ENCODE measurements at places on chromosomes 4 and X. TPM values are rescaled to one million over a fixed set of nuclear protein-coding genes. Genes with fewer than 3 reads are reported as not detected.

Gene PARM1
- 0.73 TPM for total RNA-seq

Gene MAGEA4
- not detected for total RNA-seq

Gene MXRA5
- total RNA-seq = 1.3 TPM

Gene PPBP
- total RNA-seq = not detected

Gene TCEAL7
- total RNA-seq = 18.9 TPM

Gene TMEM185A
- 28.5 TPM for total RNA-seq

Gene GAGE1
- not detected for total RNA-seq

- H3K27me3 ChIP-seq = peaks cover 96% of the 10 kb centered on the region
- no peak for DNase-seq
- peaks cover 36% of the 10 kb centered on the region for H3K4me1 ChIP-seq
- H3K36me3 ChIP-seq = peaks cover 14% of the 10 kb centered on the region
Observed at GRCh38 chr4:41746025-41746439, 2.5 kb downstream of the PHOX2B start.

DNA sequence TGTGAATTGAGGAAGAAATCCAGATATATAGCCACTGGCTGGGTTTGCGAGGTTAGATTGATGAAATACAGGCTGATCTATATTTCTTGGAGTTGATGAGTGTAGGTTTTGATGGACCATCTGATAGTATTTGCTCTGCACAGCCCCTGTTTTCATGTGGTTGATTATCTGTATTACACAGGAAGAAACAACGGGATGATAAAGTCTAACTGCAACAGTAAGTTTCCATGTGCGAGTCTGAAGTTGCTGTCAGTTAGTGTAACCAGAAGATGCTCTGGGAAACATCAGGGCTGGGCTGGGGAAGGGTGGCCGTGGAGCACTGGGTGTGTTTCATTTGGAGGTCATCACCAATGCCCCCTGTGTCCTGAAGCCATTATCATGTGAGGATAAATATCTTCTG lies 148.4 kb upstream of the SFRP2 start:
- no peaks in the 10 kb centered on the region for H3K36me3 ChIP-seq
- H3K27ac ChIP-seq = no peak overlapping the region
- H3K27me3 ChIP-seq = no peaks in the 10 kb centered on the region
- H3K4me1 ChIP-seq = peaks cover 62% of the 10 kb centered on the region

GRCh38 chr4:38674258-38675144 lies 10.5 kb downstream of the KLF3 start:
- peaks cover 81% of the 10 kb centered on the region for H3K4me1 ChIP-seq
- DNase-seq = no peak
- peaks cover 4% of the 10 kb centered on the region for H3K36me3 ChIP-seq
- H3K4me3 ChIP-seq = peak overlapping the region; percentile 77
- peak overlapping the region; percentile 3 for H3K27ac ChIP-seq
- H3K27me3 ChIP-seq = no peaks in the 10 kb centered on the region

- no peaks in the 10 kb centered on the region for H3K36me3 ChIP-seq
- no peak overlapping the region for H3K4me3 ChIP-seq
- DNase-seq = no peak
- peaks cover 19% of the 10 kb centered on the region for H3K4me1 ChIP-seq
Observed at GRCh38 chr4:2066571-2067445, 7.7 kb downstream of the NAT8L start.

DNA sequence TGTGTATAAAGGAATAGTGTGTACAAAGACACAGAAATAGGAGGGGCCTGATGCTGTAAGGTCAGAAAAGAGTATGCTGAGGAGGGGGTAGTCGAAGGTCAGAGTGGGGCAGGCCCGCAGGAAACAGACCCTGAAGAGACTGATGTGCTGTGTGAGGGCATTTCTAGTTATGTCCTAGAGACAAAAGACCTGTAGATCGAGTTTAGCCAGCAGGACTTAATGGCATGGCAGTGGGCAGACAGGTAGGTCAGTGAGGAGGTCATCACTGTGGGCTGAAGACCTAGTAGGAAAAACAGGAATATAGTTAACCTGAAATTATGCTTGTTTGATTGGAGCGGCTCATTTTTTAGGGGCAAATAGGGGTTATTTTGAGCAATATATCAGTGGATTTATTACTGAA lies 57.1 kb downstream of the KIAA0232 start:
- peaks cover 25% of the 10 kb centered on the region for H3K36me3 ChIP-seq
- H3K4me1 ChIP-seq = peaks cover 15% of the 10 kb centered on the region
- peak overlapping the region; percentile 38 for H3K27ac ChIP-seq
- no peak overlapping the region for H3K4me3 ChIP-seq

GRCh38 chr4:20393486-20394100 lies 141.9 kb downstream of the SLIT2 start:
- no peaks in the 10 kb centered on the region for H3K36me3 ChIP-seq
- no peaks in the 10 kb centered on the region for H3K4me1 ChIP-seq
- H3K27ac ChIP-seq = no peak overlapping the region
- no peaks in the 10 kb centered on the region for H3K27me3 ChIP-seq
- no peak overlapping the region for H3K4me3 ChIP-seq
- no peak for DNase-seq

GRCh38 chrX:25018682-25019081 lies 2.9 kb upstream of the ARX start:
- no peak overlapping the region for H3K27ac ChIP-seq
- peaks cover 49% of the 10 kb centered on the region for H3K4me1 ChIP-seq
- peaks cover 98% of the 10 kb centered on the region for H3K27me3 ChIP-seq
- no peak for DNase-seq
- no peaks in the 10 kb centered on the region for H3K36me3 ChIP-seq

DNA sequence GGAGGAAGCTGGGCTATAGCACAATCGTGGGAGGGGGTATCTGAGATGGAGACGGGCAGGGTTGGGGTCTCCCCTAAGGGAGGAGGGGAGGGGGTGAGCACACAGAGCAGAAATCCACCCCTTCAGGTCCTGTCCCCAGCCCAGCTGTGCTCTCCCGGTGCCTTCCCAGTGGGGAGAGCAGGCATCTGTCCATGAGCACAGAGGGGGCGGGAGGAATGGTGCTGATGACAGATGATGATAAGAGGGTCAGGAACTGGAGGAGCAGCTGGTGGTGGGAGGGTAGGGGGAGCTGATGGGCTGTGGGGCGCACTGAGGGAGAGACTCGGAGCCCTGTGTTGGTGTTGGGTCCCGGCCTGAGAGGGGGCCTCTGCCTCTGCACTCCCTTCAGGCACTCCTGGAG lies 8.6 kb downstream of the ATP2B3 start:
- DNase-seq = no peak
- H3K4me1 ChIP-seq = peaks cover 4% of the 10 kb centered on the region
- no peaks in the 10 kb centered on the region for H3K36me3 ChIP-seq

DNA sequence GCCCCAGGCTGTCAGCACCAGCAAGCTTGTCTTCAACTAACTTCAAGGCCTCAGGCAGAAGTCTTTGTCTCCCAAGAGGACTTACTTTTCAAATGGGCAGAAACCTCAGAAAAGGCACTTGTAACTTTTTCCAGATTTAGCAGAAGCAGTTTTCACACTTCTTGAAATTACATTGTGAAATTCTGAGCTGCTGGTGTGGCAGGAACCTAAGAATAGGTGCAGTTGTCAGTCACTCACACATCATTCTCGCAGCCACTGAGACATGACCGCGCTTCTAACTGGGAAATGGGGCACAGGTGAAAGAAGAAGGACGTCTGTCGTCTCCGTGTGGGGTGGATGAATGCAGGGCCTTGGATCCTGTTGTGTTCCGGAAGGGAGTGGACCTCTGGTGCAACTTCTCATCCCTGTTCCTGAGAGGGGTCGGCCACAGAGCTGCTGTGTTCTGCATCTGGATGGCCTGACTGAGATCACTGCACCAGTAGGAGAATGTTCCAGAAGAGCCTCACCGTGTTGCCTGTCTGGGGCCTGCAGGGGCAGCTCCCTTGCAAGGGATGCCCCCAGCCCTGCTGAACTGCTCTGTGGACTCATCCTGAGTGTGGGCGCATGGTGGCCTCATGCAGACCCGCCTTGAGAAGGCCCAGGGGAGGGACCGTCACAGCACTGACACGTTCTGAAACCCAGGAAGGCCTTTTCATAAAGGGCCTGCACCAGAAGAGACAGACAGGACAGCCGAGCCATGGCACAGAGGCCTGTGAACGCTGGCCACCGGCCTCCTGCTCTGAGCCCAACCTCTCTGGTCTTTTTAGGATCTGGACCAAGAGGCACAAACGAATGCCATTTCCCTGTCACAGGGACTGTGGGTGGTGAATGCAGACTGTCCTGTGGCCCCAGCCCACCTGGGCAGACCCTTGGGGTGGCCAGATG lies 18.7 kb downstream of the NAT8L start:
- H3K27ac ChIP-seq = peak overlapping the region; percentile 38
- H3K27me3 ChIP-seq = no peaks in the 10 kb centered on the region
- peaks cover 19% of the 10 kb centered on the region for H3K4me1 ChIP-seq
- H3K36me3 ChIP-seq = no peaks in the 10 kb centered on the region

GRCh38 chrX:19057856-19058255 lies 64.4 kb downstream of the ADGRG2 start:
- no peak overlapping the region for H3K27ac ChIP-seq
- H3K4me3 ChIP-seq = no peak overlapping the region
- H3K27me3 ChIP-seq = no peaks in the 10 kb centered on the region
- no peak for DNase-seq
- H3K36me3 ChIP-seq = peaks cover 5% of the 10 kb centered on the region
- no peaks in the 10 kb centered on the region for H3K4me1 ChIP-seq

DNA sequence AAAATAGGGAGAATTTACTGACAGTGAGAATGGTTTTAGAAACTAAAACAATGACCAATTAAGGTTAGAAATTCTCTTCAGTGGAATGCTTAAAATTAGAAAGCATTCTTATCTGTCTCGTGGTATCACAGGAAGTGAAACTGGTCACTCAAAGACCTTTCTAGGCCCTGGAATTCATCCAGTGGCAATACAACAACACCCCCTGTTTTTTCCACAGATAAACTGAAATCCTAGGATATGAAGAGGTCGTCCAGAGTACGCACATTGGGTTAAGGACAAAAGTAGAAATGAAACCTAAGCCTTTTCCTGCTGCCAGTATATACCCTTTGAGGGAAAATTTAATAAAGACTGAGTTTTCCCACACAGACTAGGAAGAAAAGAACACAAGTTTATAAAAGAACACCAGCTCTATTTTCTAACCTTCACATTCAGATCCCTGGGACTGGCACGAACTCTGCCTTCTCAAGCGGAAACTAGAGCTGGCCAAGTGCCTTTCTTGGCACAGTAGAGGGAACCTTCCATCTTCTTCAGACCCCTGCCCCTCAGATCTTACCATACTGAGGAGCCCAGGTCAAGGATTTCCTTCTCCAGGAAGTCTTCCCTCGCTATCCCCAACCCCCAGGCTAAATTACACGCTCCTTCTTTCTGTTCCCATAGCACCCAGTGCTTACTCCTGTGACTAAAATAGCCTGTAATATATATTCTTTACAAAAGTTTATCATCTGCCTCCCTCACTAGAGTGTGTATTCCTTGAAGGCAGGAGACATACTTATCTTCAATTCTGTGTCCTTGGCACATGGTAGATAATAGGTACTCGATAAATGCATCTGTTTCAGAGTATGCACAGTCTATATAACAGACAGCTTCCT lies 16.9 kb downstream of the LHFPL1 start:
- H3K4me3 ChIP-seq = no peak overlapping the region
- no peaks in the 10 kb centered on the region for H3K27me3 ChIP-seq
- no peak for DNase-seq

- H3K36me3 ChIP-seq = no peaks in the 10 kb centered on the region
- H3K4me3 ChIP-seq = no peak overlapping the region
- no peaks in the 10 kb centered on the region for H3K27me3 ChIP-seq
- DNase-seq = no peak
- peaks cover 5% of the 10 kb centered on the region for H3K4me1 ChIP-seq
- H3K27ac ChIP-seq = no peak overlapping the region
Observed at GRCh38 chrX:154539077-154539476, 7.6 kb downstream of the G6PD start.

DNA sequence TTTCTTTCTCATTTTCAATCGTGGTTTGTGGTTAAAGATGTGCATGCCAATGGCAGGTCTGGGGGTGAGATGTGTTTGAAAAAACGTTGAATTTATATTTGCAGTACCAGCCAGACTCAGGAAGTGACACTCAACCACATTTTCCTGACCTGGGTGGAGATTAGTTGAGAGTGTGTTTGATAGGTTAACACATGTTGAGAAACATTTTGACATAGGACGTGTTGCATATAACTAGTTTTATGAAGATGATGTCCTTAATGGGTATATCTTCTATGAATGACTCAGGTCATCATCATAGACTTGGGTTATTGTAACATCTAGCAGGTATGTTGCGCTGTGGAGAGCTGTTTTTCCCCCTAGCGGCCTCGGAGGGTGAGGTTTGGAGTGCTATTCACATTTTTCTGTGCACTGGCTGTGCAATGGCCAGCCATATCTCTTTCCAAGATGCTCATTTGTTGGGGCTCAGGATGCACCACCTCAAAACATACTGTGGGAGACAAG lies 21.7 kb upstream of the CD38 start:
- no peaks in the 10 kb centered on the region for H3K36me3 ChIP-seq
- peaks cover 8% of the 10 kb centered on the region for H3K27me3 ChIP-seq
- no peaks in the 10 kb centered on the region for H3K4me1 ChIP-seq
- no peak overlapping the region for H3K4me3 ChIP-seq

DNA sequence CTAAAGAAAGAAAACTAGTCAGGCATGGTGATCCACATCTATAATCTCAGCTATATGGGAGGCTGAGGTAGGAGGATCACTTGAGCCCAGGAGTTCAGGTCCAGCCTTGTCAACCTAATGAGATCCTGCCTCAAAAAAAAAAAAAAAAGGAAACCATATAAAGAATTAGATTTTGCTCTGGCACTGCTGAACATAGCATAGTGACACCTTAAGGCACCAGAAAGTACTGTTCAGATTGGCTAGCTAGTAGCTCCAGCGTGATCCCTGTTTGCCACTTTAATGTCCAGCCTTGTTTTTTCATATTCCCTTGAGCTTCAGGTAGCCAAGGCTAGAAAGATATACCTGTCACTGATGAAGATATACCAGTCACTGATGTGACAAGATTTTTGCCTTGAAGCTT lies 34.1 kb downstream of the EXOC1 start:
- H3K27ac ChIP-seq = no peak overlapping the region
- no peak overlapping the region for H3K4me3 ChIP-seq
- no peak for DNase-seq

DNA sequence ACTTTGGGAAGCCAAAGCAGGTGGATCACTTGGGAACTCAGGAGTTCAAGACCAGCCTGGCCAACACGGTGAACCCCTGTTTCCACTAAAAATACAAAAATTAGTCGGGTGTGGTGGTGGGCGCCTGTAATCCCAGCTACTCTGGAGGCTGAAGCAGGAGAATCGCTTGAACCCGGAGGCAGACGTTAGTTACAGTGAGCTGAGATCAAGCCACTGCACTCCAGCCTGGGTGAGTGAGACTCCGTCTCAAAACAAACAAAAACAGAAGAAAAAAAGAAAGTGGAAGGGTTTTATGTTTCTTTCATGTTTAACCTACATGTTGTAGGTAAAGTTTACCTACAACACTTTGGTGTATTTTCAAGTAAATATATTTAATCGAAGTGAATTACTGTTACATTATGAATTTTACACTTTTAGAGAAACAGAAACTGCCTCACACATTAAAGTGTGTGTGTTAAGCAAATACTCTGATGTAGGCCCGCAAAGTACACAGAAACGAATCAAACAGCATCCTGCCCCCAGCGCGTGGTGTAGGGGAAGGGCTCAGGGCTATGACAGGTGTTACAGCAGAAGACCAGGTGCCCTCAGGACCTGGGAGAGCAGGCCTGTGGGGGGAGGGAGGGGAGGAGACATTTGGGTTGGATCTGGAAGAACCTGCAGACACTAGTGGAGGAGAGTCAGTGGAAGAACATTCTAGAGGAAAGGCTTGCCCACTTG lies 39.0 kb downstream of the PTTG2 start:
- no peak overlapping the region for H3K4me3 ChIP-seq
- H3K36me3 ChIP-seq = no peaks in the 10 kb centered on the region
- peaks cover 28% of the 10 kb centered on the region for H3K4me1 ChIP-seq
- no peak for DNase-seq
